ENCODE measurements at places on chromosomes 2 and 18. TPM values are rescaled to one million over a fixed set of nuclear protein-coding genes. Genes with fewer than 3 reads are reported as not detected.

Gene ARL5A
- total RNA-seq = 42.5 TPM

Gene TANC1
- 7.5 TPM for total RNA-seq

Gene REG3G
- not detected for total RNA-seq

Gene IL36B
- not detected for total RNA-seq

Gene UGT1A4
- total RNA-seq = not detected

Gene TMEM185B
- total RNA-seq = 21.4 TPM

Gene GPAT2
- total RNA-seq = 7.0 TPM

Gene OTOS
- total RNA-seq = not detected

Gene GDF7
- total RNA-seq = 0.94 TPM

Gene SERPINB13
- not detected for total RNA-seq

Gene TUBA4A
- 556 TPM for total RNA-seq

Gene ASAP2
- total RNA-seq = 4.1 TPM

All from psoas muscle (tissue), 8 donors.